ENCODE measurements at places on chromosomes 12 and 14.
A peak's percentile ranks its signal among the peaks of the same experiment; 100 is the strongest.

- no peak for DNase-seq
Observed at GRCh38 chr14:106209755-106210154, 683.4 kb downstream of the TMEM121 start.

DNA sequence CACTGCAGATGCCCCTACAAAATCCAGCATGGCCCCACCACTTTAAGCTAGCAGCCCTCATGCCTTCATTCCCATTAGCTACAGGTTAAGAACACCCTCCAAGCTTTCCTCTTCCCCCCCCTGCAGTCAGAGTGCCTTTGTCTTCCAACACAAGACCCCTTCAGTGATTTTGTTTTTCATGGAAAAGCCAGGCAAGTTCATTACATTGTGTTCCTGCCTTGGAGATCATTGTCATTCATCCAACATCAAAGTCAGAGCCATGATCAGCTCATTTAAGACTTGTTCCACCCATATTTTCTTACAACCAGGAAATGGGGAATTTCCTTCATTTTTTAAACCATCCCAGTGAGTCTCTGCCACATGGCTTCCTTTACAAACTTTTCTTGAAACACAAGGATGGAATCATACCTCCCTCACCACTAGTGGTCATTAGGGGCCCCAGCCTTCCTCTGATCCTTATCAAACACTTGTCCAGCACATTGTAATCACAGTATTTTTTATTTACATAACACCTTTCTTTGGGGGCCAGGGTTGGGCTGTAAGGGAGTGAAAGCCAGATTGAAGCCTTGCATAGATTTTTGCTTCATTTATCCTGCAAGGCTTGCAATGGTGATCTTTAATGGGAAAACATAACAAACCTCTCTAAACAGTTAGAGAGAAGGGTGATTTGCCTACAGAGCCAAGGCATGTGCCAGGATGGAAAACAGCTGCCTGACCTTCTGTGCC is 765.3 kb downstream of the MED13L start:
- no peak for DNase-seq

GRCh38 chr14:79369359-79370332 is 841.7 kb downstream of the DIO2 start:
- no peak for DNase-seq

- DNase-seq: no peak
Observed at GRCh38 chr12:58425481-58426392, 484.4 kb downstream of the ATP23 start.

DNA sequence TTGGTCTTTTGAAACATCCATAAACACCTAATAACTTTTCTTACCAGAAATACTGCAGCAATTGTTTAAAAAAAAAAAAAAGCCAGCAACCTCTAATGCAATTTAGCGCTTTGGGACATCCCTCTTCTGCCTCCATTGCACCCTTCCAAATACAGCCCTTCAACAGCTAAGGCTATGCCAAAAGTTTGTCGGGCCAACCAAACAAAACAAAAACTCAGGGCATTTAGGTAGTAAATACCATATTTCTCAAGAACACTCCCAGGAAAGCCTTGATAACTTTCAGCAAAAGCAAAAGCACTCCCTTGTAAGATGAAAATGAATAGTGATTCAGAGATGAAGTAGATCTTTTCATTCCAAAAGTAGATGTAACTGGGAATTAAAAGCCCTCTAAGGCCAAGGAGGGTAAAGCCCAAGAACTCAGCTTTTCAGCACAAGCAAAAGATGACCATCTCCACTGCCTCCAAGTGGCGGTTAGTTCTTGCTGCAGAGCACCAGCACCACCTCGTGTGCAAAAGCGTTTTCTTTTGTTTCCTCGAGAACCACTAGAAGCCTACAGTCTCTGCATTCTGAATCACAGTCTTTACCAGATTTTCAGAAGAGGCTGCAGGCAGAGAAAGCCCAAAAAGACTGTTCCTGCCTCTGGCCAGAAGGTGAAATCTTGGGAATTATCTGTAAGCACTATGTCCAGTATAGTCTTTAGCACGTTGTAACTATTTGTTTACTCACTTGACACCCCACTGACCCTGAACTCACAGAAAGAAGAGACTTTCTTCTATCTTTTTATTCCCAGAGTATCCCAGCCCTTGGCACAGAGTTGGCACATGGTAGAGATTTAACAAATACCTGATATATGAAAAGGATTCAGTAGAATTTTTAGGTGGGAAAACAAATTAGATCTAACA is 53.1 kb downstream of the SIX6 start:
- DNase-seq: peak; percentile 73

- peak; percentile 84 for DNase-seq
Observed at GRCh38 chr14:94129111-94129757, at the start of gene IFI27L2. IFI27L2 (minus strand) TSS chr14:94129604; CDS start chr14:94129564, 40 bp downstream.

- peak; percentile 30 for DNase-seq
Observed at GRCh38 chr12:131151558-131152345, 198.0 kb downstream of the ADGRD1 start.

DNA sequence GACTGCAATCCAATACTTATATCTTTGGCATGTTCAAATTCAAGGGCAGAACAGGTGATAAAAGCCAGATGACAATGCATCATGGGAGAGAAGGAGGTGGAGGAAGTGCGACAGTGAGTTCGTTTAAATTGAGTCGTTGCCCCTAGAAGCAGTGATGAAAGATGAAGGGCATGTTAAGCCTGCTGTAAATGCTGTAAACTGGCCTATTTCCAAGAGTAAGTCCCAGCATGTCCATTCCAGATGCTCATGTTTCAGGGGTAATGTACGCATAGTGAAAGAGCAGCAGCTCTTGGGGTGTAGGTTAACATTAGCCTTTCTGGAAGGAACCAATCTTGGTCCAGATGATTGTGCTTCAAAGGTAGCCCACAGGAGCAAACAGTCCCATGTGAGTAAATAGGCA is 97.1 kb downstream of the C2CD5 start:
- DNase-seq: no peak

DNA sequence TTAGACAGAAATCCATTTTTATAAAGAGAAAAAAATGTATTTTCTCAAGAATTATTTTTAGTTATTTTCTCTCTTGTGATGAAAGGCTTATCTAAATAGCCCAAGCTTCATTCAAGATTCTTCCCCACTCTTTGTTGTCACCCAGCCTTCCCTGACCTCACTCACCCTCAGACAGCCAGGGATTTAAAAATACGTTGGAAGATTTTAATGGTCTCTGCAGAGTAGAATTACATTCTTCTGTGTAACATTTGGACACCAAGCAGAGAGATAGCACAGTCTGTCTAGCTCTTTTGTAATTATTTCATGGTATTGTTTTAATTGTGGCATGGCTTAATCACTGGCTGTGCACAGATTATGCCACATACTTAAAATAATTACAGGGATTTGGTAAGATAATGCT is 130.3 kb downstream of the IGF1 start:
- DNase-seq: no peak

GRCh38 chr12:27076468-27076867 is 5.9 kb downstream of the C12orf71 start:
- no peak for DNase-seq

- DNase-seq: no peak
Observed at GRCh38 chr14:88553886-88554456, 836 bp downstream of the PTPN21 start.

GRCh38 chr14:106436310-106436905 is 910.0 kb downstream of the TMEM121 start:
- no peak for DNase-seq

DNA sequence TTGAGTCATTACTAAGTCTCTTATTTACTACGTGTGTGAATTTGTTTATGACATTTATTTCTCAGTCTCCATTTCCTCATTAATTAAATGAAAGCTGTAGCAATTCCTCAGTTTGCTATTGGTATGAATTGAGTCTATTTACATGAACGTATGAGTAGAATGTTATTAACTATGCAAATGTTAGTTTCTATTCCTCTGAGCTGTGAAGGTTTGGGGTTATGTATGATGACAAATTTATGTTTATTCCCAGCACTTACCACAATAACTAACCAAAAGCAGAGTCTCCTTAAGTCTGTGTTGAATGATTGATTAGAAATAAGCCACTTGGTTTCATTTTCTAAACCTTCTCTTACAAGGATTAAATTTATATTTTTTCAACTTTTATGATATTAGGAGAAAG is 1340.9 kb downstream of the FSCB start:
- no peak for DNase-seq

DNA sequence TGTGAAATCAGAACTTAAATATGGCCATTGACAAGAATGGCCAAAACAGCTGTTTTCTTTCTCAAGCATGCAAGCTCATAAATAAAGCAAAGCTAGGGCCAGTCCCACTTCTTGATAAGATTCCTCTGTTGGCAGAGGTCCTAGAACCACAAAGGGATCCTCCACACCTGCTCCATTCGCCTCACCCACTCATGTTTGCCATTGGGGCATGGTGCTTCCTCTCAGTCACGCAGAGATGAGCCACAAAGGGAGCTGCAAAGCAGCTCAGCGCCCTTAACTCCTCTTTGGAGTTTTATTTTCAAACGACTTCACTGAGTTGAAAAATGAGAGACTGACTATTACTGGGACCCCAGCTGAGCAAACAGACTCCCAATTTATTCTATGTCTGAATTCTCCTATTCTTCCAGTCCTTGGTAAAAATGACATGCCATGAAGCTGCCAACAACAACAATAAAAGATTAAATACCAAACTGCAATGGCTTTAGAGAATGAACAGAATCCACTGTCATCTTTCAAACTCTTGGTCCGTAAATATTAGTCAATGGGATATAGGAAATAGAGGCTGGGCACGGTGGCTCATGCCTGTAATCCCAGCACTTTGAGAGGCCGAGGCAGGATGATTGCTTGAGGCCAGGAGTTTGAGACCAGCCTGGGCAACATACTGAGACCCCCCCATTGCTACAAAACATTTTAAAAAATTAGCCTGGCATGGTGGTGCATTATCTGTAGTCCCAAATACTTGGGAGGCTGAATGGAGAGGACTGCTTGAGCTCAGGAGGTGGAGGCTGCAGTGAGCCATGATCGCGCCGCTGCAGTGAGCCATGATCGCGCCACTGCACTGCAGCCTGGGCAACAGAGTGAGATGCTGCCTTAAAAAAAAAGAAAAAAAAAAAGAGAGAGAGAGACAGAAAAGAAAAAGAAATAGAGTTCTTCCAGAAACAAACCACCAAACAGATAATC is 16.4 kb downstream of the MANSC1 start:
- no peak for DNase-seq

DNA sequence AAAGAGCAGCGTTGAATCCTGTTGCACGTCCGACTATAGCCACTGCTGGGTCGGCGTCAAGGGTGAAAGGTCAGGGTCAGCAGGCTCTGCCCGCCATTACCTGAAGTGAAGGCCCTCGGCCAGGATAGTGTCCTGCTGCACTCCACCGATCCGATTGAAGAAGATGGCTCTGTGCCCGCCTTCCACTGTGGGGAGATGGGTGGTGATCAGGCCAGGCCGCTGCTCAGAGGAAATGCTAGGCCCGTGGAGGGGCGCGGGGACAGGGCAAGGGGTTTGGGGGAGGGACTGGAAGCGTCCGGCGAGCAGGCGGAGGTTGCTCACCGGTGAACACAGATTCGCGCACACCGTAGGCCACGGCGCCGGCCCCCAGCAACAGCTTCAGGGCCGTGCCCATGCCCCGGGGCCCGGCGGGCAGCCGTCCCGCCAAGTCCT is 352 bp downstream of the PHB2 start:
- no peak for DNase-seq

DNA sequence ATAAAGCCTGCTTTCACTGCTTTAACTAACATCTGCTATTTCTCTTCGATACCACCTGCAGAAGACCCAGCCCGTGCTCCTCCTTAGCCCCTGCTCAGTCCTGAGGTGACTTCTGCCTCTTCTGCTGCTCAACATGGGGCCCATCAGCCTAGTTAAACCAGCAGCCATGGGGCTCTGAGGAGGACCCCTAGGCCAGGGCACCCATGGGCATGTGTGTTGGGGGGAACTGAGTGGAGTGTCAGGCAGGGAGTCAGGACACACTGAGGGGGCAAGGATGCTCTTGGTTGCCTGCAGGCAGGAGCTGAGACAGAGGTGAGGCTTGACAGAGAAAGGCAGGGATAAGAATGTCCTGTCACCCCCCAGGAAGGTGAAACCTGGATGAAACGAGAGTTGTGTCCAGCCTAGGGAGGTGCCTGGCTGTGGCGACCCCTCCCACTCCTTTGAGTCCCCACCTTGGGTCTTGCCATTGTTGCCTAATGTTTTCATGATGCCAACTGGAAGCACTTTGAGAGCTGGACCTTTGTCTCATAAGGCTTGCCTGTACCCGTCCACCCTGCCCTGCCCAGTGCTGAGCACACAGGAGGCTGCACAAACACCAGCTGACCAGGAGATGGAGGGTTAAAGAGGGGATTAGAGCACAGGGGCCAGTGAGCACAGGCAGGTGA is 12.5 kb upstream of the RABGGTA start:
- DNase-seq: no peak

DNA sequence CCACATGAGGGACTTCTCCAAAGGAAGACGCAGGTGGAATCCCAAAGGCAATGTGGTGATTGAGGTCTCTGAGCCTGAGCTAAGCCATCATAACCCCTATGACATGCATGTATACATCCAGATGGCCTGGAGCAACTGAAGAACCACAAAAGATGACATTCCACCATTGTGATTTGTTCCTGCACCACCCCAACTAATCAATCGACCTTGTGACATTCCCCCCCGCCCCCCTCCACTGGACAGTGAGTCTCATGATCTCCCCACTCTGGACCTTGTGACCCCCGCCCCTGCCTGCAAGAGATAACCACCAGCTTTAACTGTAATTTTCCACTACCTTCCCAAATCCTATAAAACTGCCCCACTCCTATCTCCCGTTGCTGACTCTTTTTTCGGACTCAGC is 87.9 kb downstream of the VCPKMT start:
- no peak for DNase-seq

DNA sequence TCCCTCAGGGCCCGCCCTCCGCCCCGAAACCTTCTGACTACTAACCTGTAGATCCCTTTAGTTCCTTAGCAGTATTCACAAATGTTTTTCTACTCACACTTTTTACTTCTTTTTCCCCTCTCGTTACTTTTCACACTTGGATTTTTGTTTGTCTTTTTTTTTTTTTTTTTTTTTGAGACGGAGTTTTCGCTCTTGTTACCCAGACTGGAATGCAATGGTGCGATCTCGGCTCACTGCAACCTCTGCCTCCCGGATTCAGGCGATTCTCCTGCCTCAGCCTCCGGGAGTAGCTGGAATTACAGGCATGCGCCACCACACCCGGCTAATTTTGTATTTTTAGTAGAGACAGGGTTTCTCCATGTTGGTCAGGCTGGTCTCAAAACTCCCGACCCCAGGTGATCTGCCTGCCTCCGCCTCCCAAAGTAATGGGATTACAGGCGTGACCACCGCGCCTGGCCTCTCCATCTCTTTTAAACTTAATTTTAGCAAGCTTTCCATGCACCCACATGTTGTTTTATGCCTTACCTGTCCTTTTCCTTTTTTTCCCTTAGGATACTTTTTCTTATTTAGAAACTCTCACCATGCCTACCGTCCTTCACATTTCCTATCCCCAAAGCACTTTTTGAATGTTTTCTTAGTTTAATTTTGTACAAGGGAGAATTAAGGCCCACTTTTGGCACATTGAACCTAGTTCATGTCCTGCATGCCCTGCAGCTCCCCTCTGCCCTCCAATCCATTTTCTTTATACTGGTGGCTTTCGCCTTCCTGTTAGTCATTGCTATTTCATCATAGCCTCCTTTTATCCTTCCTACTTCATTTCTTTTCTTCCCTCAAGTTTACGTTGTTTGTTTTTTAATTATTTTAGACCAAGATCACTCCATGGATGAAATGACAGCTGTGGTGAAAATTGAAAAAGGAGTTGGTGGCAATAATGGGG is 1.1 kb downstream of the SP1 start:
- no peak for DNase-seq

- DNase-seq: no peak
Observed at GRCh38 chr12:57615637-57616036, 4.4 kb downstream of the ARHGEF25 start.

GRCh38 chr12:94771741-94772140 is 121.4 kb upstream of the TMCC3 start:
- DNase-seq: no peak

Data from right forelimb (tissue), 1 donor.